ENCODE measurements at places on chromosomes 4 and X.

- no peak for DNase-seq
Measured at GRCh38 chr4:90689739-90690138, 562.5 kb downstream of the CCSER1 start.

- DNase-seq: no peak
Measured at GRCh38 chr4:19944806-19945205, 306.9 kb upstream of the SLIT2 start.

DNA sequence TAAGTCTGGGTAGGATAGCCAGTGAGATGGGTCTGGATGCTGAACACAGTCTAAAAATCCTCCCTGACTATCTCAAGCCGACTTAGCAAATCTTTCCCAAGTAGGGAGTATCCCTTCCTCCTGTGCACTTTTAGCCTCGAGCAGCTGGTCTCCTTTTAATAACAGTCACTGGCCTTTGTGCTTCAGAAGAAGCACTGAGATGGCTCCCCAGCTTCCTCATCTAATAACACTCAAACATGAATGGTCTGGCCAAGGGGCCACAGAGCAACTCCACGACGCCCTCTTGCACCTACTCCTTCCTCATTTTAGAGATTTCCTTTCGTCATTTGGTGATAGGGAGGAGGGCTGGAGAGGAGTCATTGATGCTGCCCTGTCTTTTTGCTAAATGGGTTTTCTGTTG is 78.8 kb upstream of the TMEM150C start:
- DNase-seq: no peak

- no peak for DNase-seq
Measured at GRCh38 chr4:133385161-133385954, 236.3 kb downstream of the PCDH10 start.

GRCh38 chrX:16664074-16664473 is 14.1 kb downstream of the S100G start:
- no peak for DNase-seq

- no peak for DNase-seq
Measured at GRCh38 chrX:72060196-72060920, 71.4 kb downstream of the RTL5 start.
